Stimulated activated CD8-positive, alpha-beta memory T cell treated with anti-CD3 and anti-CD28 coated beads, Interleukin-7, amount 100 ng/mL, for 4 hours (primary cell): ENCODE measurements at places on chromosomes 4 and X.

DNA sequence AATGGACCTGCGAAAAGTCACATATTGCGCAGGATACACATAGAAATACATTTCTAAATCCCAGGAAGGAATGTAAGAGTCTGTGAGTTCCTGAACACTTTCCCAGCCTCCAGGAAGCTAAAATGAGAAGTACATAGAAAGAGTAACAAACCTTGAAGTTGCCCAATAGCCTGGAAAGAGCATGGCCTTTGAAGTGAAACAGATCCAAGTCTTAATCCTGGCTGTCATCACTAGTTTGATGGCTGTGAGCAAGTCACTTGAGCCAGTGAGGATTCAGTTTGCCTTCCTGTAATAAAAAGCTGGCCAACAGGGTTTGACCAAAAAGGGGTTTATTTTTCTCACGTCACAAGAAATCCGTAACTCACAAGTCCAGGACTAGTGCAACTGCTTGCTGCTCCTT is 69.8 kb downstream of the ARHGEF38 start:
- DNase-seq: no peak

DNA sequence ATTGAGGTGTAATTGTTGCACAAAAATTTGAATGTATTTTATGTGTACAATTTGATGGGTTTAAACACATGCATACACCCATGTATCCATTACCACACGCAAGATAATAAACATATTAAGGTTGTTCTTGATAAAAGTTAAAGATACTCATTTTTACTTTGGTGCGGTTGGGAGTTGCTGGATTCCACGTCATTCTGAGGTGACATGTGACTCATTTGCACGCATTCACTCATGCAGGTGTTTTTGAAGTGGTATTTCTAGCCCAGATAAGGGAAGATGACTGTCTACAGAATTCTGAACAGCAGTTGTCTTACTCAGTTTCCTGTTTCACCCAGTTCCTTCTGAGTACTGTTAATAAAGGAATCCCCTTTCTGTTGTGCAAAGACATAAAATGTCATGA is 142.0 kb downstream of the RTL3 start:
- peak; percentile 28 for DNase-seq

DNA sequence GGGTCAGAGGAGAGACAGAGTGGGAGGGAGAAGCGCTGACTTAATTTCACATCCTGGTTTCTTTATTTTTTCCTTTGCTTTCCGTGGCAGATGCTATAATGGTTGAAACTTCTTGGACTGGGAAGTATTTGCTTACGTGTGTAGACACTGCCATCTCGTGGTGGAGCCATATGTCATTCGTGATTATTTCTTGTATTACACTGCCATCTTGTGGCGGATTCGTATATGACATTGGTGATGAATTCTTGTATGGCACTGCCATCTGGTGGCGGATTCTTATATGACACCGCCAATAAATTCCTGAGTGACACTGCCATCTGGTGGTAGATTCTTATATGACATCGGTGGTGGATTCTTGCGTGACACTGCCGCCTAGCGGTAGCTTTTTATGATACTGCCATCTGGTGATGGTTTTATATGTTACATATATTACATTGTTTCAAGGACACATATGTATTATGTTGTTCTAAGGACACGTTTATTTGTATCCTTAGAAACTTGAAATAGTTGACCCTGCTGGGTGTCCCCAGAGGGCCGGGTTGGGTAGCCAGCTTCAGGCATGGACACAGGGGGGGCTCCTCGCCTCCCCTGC is 37.3 kb upstream of the CLCN4 start:
- DNase-seq: peak; percentile 39

DNA sequence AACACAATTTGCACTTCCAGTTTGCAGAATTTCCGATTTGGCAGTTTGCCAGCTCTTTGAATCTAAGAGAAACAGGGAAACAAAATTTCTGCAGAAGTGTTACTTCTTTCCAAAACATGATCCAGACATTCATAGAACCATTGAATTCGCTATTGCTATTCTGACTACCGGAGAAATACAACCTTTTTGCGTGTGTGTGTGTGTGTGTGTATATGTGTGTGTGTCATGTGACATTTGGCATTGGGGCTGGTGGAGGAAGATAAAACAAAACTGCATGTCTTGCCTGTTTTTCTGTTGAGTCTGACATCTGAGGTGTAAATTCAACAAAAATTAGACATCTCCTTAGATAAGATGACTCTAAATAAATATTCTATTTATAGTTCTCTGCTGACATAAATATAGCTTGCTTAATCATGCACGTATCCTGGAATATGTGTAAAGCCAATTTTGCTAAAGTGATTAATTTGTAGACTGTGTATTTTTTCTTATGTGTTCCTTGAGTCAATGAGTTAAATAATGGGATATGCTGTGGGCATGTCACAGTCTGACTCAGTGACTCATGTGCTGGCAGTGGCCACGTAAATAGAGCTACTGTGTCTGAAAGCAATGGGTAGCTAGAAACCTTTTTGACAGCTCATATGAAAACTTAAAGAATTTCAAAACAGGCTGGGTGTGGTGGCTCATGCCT is 98.9 kb downstream of the HPGD start:
- DNase-seq: no peak

DNA sequence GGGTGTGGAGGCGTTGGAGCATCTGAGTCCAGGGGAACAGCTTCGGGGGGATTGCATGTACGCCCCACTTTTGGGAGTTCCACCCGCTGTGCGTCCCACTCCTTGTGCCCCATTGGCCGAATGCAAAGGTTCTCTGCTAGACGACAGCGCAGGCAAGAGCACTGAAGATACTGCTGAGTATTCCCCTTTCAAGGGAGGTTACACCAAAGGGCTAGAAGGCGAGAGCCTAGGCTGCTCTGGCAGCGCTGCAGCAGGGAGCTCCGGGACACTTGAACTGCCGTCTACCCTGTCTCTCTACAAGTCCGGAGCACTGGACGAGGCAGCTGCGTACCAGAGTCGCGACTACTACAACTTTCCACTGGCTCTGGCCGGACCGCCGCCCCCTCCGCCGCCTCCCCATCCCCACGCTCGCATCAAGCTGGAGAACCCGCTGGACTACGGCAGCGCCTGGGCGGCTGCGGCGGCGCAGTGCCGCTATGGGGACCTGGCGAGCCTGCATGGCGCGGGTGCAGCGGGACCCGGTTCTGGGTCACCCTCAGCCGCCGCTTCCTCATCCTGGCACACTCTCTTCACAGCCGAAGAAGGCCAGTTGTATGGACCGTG is 2.2 kb downstream of the AR start:
- DNase-seq: no peak

DNA sequence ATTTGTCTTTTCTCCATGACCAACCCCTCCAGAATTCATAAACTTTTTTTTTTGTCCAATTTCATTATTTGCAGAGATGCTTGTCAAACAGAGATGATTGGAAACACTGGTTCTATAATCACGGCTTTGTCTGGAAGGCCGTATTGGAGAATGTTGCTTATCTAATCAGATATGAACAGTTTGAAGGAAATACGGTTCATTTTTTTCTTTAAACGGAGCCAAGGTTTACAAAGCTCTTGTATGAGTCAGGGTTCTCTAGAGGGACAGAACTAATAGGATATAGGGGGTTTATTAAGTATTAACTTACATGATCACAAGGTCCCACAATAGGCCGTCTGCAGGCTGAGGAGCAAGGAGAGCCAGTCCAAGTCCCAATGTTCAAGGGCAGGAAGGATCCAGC is 1415.8 kb downstream of the C4orf33 start:
- no peak for DNase-seq

DNA sequence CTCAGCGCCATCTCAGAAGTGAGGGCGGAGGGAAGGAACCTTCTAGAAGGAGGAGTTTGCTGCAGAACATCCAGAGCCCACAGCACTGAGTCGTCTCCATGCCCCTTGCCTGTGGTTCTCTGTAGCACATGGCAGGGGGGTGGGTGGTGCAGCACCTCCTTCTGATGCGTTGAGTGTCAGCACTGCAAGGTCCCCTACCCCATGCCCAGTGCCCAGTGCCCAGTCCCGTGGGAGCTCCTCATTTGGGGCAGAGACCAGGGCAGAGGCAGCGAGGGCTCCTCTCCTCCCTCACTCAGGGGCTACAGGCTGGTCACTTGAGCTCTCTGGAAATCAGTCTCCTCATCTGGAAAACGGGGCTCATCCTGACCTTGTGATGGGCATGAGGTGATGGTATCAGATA is 78.1 kb downstream of the HTRA3 start:
- DNase-seq: no peak
